SK-N-MC (cell line): ENCODE measurements at places on chromosomes 3 and 15.

GRCh38 chr3:60591267-60591666, 660.0 kb downstream of the FHIT start:
- DNase-seq: no peak

DNA sequence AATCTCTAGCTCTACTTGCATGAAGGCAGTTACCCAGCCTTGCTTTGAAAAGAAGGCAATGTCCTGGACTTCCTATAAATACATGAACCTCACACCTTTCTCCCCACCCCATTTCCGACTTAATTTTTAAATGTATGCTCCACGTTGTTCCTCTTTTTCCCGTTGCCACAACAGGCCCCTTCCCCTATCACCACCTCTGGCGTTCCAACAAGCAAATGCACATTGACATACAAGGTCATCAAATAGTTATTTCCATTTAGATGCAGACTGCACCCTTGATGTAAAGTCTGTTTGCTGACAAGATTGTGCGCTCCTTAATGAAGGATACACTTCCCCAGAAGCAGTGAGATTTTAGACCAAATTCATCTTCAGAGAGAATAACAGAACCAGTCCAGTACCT, 260.7 kb upstream of the UMPS start:
- DNase-seq: no peak

- no peak for DNase-seq
These were observed 11.0 kb downstream of the SHOX2 start for GRCh38 chr3:158095111-158095813.

GRCh38 chr15:72599855-72600464, 54.5 kb upstream of the GOLGA6B start:
- DNase-seq: peak; percentile 10

GRCh38 chr15:59200560-59200959, 6.1 kb upstream of the LDHAL6B start:
- no peak for DNase-seq
